ENCODE measurements at places on chromosomes 3 and 15.
A peak's percentile ranks its signal among the peaks of the same experiment; 100 is the strongest.

GRCh38 chr3:133792171-133792763, 13.3 kb upstream of the SRPRB start:
- no peak for DNase-seq

GRCh38 chr3:8443829-8444791, 57.5 kb upstream of the LMCD1 start:
- peak; percentile 99 for DNase-seq

DNA sequence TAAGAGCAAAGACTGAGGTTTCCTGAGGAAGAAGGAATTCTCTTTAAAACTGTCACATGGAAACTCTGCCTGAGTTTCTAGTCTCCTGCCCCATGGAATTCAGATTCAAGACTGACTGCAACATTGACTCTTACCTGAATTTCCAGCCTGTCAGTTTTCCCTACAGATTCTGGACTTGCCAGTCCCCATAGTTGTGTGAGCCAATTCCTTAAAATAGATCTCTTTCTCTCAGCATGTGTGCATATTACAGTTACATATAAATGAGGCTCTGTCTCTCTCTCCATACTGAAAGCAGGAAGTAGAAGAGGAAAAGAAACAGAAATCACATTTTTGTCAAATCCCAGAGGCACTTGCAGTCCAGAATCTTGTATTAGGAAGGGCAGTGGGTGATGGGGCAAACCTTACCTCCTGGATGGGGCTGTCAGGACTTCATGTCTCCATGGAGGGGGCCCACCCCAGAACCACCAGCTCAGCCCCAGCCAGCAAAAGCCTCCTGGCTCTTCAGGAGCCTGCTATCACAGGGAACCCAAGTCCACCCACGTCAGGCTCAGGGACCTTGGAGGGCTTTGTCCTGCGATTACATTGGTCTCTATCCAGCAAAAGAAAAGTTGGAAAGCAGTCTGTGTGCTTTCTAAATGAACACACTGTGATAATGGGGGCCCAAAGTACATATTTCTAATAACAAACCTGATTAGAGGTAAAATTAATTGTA, 18.8 kb upstream of the GOLGA8J start:
- DNase-seq = no peak

DNA sequence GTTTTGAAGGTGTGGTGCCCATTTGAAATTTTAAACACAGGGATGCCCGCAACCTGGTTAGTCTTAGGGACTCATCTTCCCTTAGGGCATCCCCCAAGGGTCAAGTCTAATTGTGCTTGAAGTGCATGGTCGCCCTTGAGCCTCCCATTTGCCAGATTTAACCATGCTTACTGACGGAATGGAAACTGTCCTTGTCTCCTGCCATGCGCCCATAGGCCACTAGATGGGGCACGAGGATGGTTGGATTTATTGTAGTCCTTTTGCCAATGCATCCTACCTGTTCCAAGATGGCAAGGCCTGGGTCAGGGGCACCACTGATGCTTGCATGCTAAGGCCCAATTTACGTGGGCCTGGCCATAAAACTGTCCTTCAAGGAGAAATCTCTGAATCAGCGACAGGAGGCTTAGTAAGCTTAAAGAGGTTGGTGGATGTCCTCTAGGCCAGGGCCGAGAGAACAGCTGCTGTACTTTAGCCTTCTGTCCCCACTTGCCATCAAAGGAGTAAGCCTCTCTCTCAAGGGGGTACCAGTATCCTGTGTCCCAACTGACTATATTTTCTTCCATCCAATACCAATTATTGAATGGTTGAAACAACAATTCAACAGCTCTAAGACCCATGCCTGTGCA, 355.4 kb downstream of the OTOL1 start:
- DNase-seq = no peak

DNA sequence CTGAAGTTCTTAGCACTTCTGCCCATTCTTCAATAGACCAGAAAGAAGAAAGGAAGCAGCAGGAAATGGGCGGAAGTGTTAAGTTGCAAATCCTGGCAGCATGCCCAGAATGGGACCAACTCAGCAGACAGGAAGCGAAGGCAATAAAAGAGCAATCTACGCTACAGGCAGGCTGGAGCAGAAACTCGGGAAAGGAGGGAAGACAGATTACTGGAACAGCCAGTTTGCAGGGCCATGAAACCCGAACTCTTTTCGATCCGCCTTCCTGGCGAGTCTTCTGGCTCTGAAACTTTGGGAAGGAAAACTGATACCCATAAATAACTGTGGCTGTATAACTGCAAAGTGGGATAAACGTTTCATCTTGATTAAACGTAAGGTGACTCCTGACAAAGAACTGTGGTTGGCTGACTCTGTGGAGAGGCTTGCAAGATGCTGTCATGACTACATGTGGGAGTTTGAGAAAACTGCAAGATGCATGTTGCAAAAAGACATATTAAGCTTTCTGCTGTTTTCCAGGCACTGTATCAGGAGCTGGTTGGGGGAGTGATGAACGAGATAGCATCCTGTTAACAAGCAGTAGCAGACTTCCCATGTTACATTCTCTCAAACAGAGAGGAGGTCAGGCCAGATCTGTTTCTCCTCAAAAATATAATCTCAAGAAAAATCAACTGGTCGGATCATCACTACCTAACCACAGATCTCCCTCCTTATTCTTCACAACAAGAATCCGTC, 67.8 kb downstream of the FMN1 start:
- DNase-seq = peak; percentile 89

- DNase-seq = no peak
Measured at GRCh38 chr3:95148107-95148506, 1085.2 kb downstream of the NSUN3 start.

DNA sequence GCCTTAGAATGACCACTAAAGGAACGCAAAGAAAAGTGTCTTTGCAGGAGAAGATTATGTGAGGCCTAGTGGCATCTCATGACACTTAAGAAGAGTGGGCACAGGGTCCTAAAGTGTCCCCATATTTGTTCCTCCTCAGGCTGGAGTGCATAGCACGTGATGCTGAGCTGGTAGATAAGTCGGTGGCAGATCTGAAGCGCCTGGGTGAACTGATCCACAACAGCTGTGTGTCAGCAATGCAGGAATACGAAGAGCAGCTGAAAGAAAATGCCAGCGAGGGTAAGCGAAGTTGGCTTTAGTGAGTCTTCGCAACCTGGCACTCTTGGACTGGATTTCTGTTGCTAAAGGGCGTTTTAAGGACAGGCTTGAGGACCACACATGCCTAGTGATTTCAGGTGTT, 92.6 kb downstream of the CHD2 start:
- no peak for DNase-seq

DNA sequence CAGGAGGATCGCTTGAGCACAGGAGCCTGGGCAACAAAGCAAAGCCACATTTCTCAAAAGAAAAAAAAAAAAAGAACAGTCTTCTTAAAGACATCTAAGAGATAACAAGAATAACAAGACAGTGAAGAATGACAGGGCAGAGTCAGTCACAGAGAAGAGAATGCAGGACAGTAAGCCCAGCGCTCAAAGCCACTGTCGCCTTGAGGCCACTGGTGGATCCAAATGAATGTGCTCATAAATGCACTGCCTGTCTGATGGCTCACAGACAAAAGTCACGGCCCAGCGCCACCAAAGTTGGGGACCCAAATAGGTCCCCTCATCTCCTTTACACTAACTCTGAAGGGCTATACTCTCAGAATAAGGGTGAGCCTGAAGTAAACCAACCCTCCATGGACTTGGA, 52.3 kb downstream of the FAM174B start:
- no peak for DNase-seq

- no peak for DNase-seq
Measured at GRCh38 chr15:47300596-47300995, 416.7 kb upstream of the SEMA6D start.

DNA sequence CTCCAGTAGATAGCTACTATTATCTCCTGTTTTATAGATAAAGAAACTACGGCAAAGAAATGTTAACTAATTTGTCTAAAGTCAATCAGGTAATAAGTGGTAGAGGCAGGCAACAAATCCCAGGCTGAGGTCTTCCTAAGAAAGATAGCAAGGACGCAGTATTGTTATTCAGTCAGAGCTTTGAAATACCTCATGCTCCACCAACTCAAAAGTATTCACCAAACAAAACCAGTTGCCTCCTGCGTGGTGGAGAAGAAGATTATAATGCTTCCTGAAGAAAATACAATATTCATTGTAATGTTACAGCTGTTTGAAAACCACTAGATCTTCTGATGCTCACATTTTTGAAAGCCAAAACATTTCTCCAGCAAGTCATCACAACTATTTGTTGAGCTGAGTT, 138.2 kb upstream of the CNTN4 start:
- DNase-seq = no peak

GRCh38 chr3:2375376-2375775, 276.7 kb downstream of the CNTN4 start:
- no peak for DNase-seq

GRCh38 chr3:129460572-129460971, 20.5 kb downstream of the IFT122 start:
- no peak for DNase-seq

- no peak for DNase-seq
Measured at GRCh38 chr3:137524751-137525150, 239.4 kb upstream of the SOX14 start.

All from pulmonary artery endothelial cell (primary cell).